ENCODE measurements at places on chromosomes 3 and 15.
A peak's percentile ranks its signal among the peaks of the same experiment; 100 is the strongest.

GRCh38 chr3:57169872-57170623 lies 4.9 kb upstream of the IL17RD start:
- peak overlapping the region; percentile 72 for H3K4me3 ChIP-seq
- H3K27me3 ChIP-seq: peaks cover 61% of the 10 kb centered on the region
- H3K27ac ChIP-seq: no peak overlapping the region
- no peaks in the 10 kb centered on the region for H3K36me3 ChIP-seq
- DNase-seq: peak; percentile 80

DNA sequence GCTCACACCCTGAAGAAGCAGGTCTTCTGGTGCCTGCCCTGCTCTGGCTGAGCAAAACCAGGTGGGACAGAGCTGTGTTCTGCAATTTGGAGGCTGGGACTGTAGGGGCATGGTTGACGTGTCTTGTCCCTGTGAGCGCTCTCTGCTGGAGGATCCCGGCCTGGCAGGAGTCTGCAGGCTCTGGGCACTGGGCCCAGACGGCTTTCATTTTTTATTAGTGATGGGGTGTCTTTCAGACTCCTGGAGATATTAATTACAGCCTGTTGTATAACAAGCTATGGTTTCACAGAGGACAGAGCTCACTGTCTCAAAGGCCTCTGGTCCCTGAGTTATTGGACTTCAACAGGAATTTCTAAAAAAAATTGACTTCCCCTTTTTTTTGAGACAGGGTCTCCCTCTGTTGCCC lies 29.5 kb upstream of the ZNF710 start:
- peak; percentile 57 for DNase-seq
- H3K27ac ChIP-seq: no peak overlapping the region
- peaks cover 14% of the 10 kb centered on the region for H3K27me3 ChIP-seq
- no peak overlapping the region for H3K4me3 ChIP-seq

DNA sequence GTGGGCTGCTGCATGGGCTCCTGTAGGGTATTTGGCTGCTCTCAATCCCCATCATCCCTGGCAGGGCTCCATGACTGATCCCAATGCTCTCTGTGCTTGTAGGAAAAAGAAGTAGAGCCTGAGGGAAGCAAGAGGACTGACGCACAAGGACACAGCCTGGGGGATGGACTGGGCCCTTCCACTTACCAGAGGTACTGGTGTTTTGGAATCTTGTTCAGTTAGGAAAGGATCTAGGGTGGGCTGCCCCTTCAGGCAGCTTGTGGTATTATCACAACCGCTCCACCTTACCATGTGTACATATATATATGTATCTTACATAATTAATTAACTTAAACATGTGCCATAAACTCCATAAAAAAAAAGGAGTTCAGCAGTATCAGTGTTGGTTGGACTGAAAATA lies 1.3 kb downstream of the SLC28A2 start:
- no peaks in the 10 kb centered on the region for H3K36me3 ChIP-seq
- no peaks in the 10 kb centered on the region for H3K4me1 ChIP-seq
- no peak overlapping the region for H3K4me3 ChIP-seq
- H3K27me3 ChIP-seq: no peaks in the 10 kb centered on the region
- H3K27ac ChIP-seq: no peak overlapping the region
- no peak for DNase-seq

DNA sequence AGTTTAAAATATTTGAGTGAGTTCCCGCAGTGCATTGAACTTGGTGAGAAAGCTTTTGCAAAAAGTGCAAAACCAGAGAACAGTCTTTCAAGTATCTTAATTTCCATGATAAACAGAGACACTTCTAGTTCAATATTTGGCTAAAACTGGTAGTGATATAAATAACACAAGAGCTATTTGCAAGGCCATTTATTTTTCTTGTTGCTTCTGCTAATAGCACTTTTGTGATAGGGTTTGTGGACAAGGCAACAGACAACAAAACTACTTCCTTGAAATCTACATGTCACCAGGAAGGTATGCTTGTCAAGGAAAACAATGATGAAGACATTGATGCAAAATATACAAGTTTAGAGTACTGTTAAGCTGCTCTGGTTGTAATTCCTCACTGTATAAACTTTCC lies 1225.1 kb downstream of the OTOL1 start:
- no peak overlapping the region for H3K27ac ChIP-seq
- no peak for DNase-seq
- no peaks in the 10 kb centered on the region for H3K27me3 ChIP-seq
- no peaks in the 10 kb centered on the region for H3K36me3 ChIP-seq

DNA sequence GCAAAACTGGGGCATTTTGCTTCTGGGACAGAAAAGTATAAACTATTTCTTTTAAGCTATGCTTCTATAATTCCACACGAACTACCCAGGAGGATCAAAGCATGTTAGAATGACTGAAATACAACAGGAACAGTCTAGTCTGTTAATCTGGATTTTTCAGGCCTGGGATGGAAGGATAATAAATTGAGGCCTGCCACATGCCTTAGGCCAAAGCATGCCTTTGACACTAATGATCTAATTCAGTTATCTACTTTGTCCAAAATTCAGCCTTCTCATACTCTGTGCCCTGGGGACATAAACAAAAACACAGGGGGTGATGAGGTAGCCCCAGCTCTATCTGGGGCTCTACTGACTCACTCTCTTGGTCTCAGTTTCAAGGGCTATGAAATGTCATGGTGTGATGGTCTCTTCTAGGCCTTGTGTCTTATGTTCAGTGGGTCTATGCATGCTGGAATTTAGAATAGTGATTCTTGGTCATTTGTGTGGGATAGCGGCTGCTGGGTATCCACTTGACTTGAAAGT lies 32.5 kb downstream of the GAP43 start:
- H3K4me1 ChIP-seq: peaks cover 28% of the 10 kb centered on the region
- H3K27ac ChIP-seq: peak overlapping the region; percentile 59

DNA sequence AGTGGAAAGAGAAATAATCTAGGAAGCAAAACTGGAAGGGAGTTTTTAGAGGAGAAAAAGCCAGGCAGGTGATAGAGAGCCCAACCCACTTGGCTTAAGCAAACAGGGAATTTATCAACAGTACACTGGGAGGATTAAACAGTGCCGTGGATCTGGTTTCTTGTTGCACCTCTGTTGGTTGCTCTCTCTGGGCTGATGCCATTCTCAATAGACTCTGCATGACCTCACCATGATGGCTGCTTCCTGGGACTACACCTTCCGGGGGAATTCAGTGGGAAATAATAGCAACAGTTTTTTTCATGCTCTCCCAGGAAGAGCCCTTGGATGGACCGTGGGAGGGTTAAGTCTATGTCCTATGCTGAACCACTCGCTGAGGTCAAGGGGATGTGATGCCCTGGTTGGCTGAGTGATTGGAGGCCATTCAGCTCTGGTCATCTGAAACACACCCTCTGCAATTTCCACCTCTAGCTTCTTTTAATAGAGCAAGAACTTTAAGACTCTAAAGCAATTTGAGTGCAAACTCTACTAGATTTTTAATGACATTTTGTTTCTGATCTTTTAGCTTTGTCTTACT lies 74.2 kb downstream of the EPHB1 start:
- DNase-seq: no peak
- no peaks in the 10 kb centered on the region for H3K4me1 ChIP-seq
- H3K36me3 ChIP-seq: no peaks in the 10 kb centered on the region
- H3K4me3 ChIP-seq: no peak overlapping the region
- H3K27me3 ChIP-seq: peaks cover 23% of the 10 kb centered on the region

- H3K27me3 ChIP-seq: no peaks in the 10 kb centered on the region
- no peak overlapping the region for H3K27ac ChIP-seq
- H3K4me3 ChIP-seq: no peak overlapping the region
- no peaks in the 10 kb centered on the region for H3K36me3 ChIP-seq
- DNase-seq: no peak
These were observed 392.6 kb downstream of the ZPLD1 start for GRCh38 chr3:102827386-102827785.

GRCh38 chr3:87198774-87199173 lies 28.3 kb upstream of the CHMP2B start:
- no peak overlapping the region for H3K4me3 ChIP-seq
- no peak overlapping the region for H3K27ac ChIP-seq
- no peaks in the 10 kb centered on the region for H3K36me3 ChIP-seq
- DNase-seq: no peak
- H3K27me3 ChIP-seq: peaks cover 3% of the 10 kb centered on the region
- H3K4me1 ChIP-seq: no peaks in the 10 kb centered on the region

DNA sequence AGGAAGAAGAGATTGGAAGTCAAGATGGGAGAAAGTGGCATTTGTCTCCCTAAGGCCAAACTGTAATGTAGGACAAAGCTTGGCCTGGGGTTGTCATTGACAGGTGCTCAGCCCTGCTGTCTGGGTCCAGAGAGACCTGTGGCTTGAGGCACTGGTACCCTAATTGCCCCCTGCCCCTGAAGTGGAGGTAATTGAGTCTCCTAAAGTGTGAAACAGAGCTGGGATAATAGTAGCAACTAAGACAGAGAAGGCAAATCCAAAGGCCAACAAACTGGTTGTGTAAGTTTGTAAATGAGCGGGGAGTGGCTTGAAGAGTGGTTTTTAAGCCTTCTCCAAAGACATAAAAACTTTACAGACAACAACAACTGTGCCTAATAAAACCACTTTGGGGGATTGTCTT lies 264.2 kb upstream of the ROPN1 start:
- peaks cover 5% of the 10 kb centered on the region for H3K27me3 ChIP-seq
- no peak overlapping the region for H3K4me3 ChIP-seq
- no peak for DNase-seq
- H3K4me1 ChIP-seq: no peaks in the 10 kb centered on the region
- H3K27ac ChIP-seq: no peak overlapping the region

DNA sequence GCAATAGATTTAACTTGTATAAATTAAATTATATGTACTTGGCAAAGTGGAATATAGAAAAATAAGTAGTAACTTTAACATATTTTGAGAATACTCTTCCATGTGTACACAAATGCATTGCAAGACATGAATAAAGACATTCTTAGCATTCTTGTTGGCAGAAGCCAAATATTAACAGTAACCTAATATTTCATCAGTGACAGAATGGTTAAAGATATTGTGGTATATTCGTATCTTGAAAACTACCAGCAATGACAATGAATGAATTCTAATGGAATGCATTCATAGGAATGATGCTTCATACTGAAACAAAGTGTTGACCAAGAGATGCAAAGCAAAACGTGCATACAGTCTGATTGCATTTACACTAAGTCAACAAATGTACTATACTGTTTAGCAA lies 524.7 kb downstream of the GRM7 start:
- H3K4me3 ChIP-seq: no peak overlapping the region
- no peaks in the 10 kb centered on the region for H3K27me3 ChIP-seq
- no peaks in the 10 kb centered on the region for H3K36me3 ChIP-seq
- DNase-seq: no peak
- no peak overlapping the region for H3K27ac ChIP-seq

GRCh38 chr15:78065973-78066946 lies 11.3 kb downstream of the TBC1D2B start:
- H3K4me1 ChIP-seq: peaks cover 51% of the 10 kb centered on the region
- peaks cover 2% of the 10 kb centered on the region for H3K36me3 ChIP-seq

- no peaks in the 10 kb centered on the region for H3K27me3 ChIP-seq
- DNase-seq: no peak
- no peaks in the 10 kb centered on the region for H3K36me3 ChIP-seq
These were observed 264.8 kb downstream of the CLSTN2 start for GRCh38 chr3:140199743-140200142.

- peaks cover 2% of the 10 kb centered on the region for H3K4me1 ChIP-seq
- H3K4me3 ChIP-seq: peak overlapping the region; percentile 74
- DNase-seq: no peak
- no peaks in the 10 kb centered on the region for H3K27me3 ChIP-seq
These were observed 667.6 kb downstream of the NAALADL2 start for GRCh38 chr3:175526609-175527280.

- H3K27ac ChIP-seq: no peak overlapping the region
- no peak overlapping the region for H3K4me3 ChIP-seq
- H3K27me3 ChIP-seq: no peaks in the 10 kb centered on the region
- H3K4me1 ChIP-seq: no peaks in the 10 kb centered on the region
- H3K36me3 ChIP-seq: no peaks in the 10 kb centered on the region
These were observed 115.9 kb upstream of the EPHA3 start for GRCh38 chr3:88991496-88991895.

- DNase-seq: peak; percentile 48
- H3K27me3 ChIP-seq: peaks cover 63% of the 10 kb centered on the region
- H3K27ac ChIP-seq: no peak within 1 kb of the TSS
- H3K4me1 ChIP-seq: no peaks in the 10 kb centered on the region
These were observed at the start of gene ADCY5 for GRCh38 chr3:123448536-123449101. Gene ADCY5 (minus strand): TSS chr3:123449090. CDS start chr3:123448545, 545 bp downstream.

GRCh38 chr15:88664151-88664778 lies 25.4 kb downstream of the ISG20 start:
- H3K27me3 ChIP-seq: peaks cover 5% of the 10 kb centered on the region
- no peak for DNase-seq
- peaks cover 5% of the 10 kb centered on the region for H3K4me1 ChIP-seq
- H3K27ac ChIP-seq: no peak overlapping the region
- no peak overlapping the region for H3K4me3 ChIP-seq

- H3K36me3 ChIP-seq: no peaks in the 10 kb centered on the region
- no peak overlapping the region for H3K27ac ChIP-seq
- DNase-seq: no peak
- H3K27me3 ChIP-seq: no peaks in the 10 kb centered on the region
- no peak overlapping the region for H3K4me3 ChIP-seq
These were observed 25.9 kb downstream of the AGTR1 start for GRCh38 chr3:148723631-148724030.

- no peak for DNase-seq
- H3K4me1 ChIP-seq: no peaks in the 10 kb centered on the region
- no peak overlapping the region for H3K27ac ChIP-seq
- H3K36me3 ChIP-seq: no peaks in the 10 kb centered on the region
- H3K4me3 ChIP-seq: no peak overlapping the region
These were observed 66.7 kb downstream of the SI start for GRCh38 chr3:165011557-165011956.

- H3K27ac ChIP-seq: no peak overlapping the region
- DNase-seq: no peak
- H3K4me1 ChIP-seq: no peaks in the 10 kb centered on the region
These were observed 42.8 kb upstream of the ADAMTSL3 start for GRCh38 chr15:83610901-83611685.

DNA sequence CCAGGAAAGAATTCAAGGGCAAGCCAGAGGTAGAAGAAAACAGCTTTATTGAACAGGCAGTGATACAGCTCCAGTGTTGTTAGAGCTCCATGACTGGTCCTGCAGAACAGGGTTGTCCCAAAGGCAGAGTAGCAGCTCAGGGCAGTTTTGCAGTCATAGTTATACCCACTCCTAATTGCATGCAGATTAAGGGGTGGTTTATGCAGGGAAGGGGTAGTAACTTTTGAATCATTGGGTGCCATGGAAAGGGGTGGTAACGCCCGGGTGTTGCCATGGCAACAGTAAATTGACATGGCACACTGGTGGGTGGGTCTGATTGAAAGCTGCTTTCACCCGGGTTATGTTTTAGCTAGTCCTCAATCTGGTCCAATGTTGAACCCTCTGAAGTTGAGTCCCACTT lies 9.7 kb upstream of the RAB6B start:
- H3K27ac ChIP-seq: no peak overlapping the region
- H3K36me3 ChIP-seq: no peaks in the 10 kb centered on the region
- H3K4me3 ChIP-seq: no peak overlapping the region
- H3K4me1 ChIP-seq: no peaks in the 10 kb centered on the region

DNA sequence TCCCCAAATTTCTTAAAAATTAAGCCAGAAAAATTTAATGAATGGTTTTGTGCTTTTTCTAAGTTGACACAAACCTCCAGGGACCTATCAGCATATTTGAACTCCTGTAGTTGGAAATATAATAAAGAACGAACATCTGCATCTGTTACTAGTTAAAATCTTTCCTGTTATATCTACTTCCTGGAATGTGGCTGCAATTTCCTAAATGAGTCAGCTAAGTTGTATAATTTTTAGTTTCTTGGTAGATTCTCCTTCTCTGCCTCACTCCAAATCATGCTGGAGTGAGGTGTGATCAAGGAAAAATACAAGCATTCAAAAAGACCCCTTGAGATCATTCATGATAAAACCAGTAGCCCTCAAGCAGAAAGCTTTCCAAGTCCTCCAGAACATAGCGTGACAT lies 106.2 kb upstream of the MCTP2 start:
- H3K4me3 ChIP-seq: no peak overlapping the region
- no peaks in the 10 kb centered on the region for H3K36me3 ChIP-seq
- H3K27me3 ChIP-seq: peaks cover 9% of the 10 kb centered on the region
- peaks cover 2% of the 10 kb centered on the region for H3K4me1 ChIP-seq
- no peak for DNase-seq
